Activated effector memory CD4-positive, alpha-beta T cell treated with Interleukin-2 at 50 U/mL for 16 hours (primary cell): ENCODE measurements at places on chromosomes 11 and 22.

DNA sequence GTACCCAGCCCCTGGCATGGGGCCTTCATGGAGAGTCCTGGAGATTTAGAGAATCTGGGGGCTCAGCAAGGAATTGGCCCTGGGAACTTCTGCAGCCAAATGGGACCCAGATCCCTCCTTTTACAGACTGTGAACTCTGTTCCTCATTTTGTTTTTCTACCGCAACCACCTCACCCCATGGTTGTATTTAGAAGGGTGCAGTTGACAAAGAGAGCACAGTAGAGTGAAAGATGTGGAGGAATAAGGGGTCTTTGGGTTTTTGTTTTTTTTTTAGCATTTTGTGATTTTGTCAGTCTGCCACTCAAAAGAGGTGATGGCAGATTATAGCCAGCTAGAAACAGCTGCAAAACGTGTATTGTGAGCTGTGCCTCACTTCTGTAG, 1.9 kb downstream of the ZNF74 start:
- DNase-seq: no peak

GRCh38 chr22:50270666-50271394, 650 bp upstream of the MAPK11 start:
- DNase-seq: peak; percentile 60

GRCh38 chr11:66567787-66568123, 651 bp downstream of the CTSF start:
- no peak for DNase-seq

GRCh38 chr22:35124691-35125219, 58.8 kb downstream of the ISX start:
- DNase-seq: no peak

- DNase-seq: no peak
Observed at GRCh38 chr22:27692243-27692642, 109.3 kb downstream of the MN1 start.

DNA sequence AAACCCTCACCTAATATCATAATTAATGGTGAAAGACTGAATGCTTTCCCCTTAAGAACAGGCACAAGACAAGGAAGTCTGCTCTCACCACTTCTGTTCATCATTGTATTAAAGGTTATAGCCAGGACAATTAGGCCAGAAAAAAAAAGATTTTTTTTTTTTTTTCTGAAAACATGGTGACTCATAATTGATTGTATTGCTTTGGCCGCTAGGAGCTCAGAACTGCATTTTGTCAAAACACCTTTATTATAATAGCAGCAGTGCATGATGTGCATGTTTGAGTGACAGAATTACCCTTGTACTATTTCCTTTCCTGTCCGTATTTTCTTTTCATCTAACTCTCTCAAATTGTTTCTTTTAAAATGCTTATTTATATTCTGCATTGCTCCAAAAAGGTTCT, 98.1 kb downstream of the RNF169 start:
- no peak for DNase-seq

GRCh38 chr22:38638216-38638615, 18.0 kb downstream of the FAM227A start:
- DNase-seq: no peak

- no peak for DNase-seq
Observed at GRCh38 chr11:102499151-102499550, 31.4 kb downstream of the MMP7 start.

GRCh38 chr11:72743321-72744221, 8.6 kb downstream of the ARAP1 start:
- no peak for DNase-seq

DNA sequence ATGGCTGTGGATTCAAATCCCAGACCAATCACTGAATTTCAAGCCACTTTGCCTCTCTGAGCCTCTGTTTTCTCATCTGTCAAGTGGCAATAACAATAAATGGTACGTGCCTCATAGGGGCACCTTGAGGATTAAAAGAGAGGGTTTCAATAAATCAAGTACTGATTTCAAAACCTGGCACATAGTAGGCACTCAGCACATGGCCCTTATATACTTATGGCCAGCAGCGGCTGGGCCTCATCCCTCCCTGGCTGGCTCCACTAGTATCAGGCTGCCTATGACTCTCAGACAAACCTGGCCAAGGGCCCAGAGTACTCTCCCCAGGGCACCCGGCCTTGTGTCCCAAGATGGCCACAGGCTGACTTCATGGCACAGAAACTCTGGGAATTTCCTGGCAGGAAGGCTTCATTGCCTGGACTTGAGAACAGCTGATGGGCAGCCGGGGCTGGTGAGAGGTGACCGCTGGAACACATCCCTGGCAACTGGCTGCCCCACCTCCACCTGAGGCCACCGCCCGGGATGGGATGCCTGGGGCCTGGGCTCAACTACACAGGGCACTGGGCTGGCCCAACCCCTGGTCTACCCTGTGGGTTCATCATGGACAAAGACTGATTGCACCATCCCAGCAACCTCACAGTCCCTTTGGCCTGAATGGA, 3.4 kb downstream of the FADS3 start:
- no peak for DNase-seq

GRCh38 chr11:324156-324555, 3.5 kb upstream of the IFITM3 start:
- DNase-seq: no peak
